Muscle of back (tissue), 13 donors: ENCODE measurements at places on chromosomes 12 and 14. TPM values are rescaled to one million over a fixed set of nuclear protein-coding genes. Genes with fewer than 3 reads are reported as not detected.

SLC2A3 gene
- 52.2 TPM for polyA plus RNA-seq

GRCh38 chr12:30046376-30046775 lies 262.6 kb upstream of the TMTC1 start:
- DNase-seq = no peak

MIA2 gene
- polyA plus RNA-seq = 15.0 TPM

- no peak for DNase-seq
These were observed 43.0 kb upstream of the GLIPR1 start for GRCh38 chr12:75437564-75437963.

- DNase-seq = no peak
These were observed 323.5 kb downstream of the DAD1 start for GRCh38 chr14:22265319-22266141.

- no peak for DNase-seq
These were observed 26.5 kb downstream of the MAX start for GRCh38 chr14:65075628-65076325.

RPGRIP1 gene
- polyA plus RNA-seq = 0.20 TPM

- DNase-seq = no peak
These were observed 10.2 kb downstream of the INHBC start for GRCh38 chr12:57444744-57445143.
